Caki2 (cell line): ENCODE measurements at places on chromosomes 12 and 14.

- DNase-seq: no peak
These were observed 31.0 kb upstream of the NPFF start for GRCh38 chr12:53538209-53538689.

DNA sequence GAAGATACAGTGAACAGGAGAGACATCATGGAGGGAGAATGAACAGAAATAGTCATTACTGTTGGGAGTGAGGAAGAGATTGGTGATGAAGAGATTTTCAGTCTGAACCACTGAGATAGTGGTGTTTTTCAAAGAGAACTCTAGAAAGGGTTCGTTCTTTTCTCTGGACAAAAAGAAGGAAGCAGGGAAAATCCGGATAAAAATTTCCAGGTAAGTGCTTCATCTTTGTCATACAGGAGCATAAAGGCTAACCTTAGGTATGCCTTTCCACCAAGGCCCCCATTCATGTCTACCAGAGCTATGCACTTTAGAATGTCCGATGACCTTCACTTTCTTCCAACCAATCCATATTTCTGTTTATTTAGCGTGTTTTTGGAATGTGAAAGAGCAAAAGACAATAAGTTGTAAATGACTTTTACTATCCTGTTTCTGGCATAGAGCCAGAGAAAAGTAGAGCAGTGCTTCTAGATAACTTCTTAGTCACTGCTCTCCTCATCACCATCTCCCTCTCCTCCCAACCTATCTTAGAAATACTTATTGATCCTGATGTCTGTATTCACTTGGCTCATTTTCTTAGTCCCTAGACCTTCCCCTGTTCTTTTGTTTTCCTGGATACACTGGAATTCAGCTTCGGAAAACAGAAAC lies 116.5 kb downstream of the TTC6 start:
- no peak for DNase-seq

- no peak for DNase-seq
These were observed 41.4 kb downstream of the FBXL14 start for GRCh38 chr12:1552911-1553491.

DNA sequence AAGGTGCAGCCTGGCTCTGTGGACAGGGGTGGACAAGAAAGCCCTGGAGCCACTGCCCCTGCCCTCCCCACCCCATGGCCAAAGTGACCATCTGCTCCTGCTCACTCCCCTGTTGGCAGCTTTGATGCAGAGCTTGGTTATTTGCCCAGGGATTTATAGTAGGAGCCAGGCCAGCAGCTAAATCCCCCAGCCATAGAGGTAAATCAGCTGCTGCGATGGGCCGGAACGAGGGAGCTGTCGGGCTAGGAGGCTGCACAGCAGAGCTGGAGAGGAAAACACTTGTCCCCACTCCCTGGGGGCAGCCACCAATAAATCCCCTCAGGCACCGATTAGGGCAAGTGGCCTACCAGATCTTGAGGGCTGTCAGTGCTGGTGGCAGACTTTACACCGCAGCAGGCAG lies 26.0 kb downstream of the SMUG1 start:
- DNase-seq: no peak

DNA sequence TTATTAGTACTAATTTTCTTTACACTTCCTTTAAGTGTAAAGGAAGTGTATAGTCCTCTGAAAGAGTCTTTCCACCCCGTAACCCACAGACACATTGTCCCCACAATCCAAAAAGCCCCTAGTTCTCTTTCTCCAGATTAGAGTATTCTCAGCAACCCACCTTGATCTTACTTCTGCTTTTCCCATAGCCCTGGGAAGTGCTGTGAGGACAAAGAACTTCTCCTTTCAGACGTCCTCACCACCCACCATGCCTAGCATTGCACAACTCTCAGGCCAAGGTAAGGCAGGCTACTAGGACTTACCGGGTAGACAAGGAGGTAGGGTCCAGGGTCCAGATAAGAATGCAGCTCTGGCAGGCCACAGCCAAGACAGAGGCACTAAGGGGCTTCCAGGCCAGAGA lies 7.4 kb downstream of the AAAS start:
- no peak for DNase-seq

- no peak for DNase-seq
These were observed 337.7 kb downstream of the IPO8 start for GRCh38 chr12:30357766-30358490.

- peak; percentile 6 for DNase-seq
These were observed 63.8 kb upstream of the SSTR1 start for GRCh38 chr14:38143659-38144505.

GRCh38 chr14:87896393-87897380 lies 96.3 kb downstream of the GALC start:
- peak; percentile 21 for DNase-seq

GRCh38 chr14:73768107-73768506 lies 53.9 kb upstream of the PNMA1 start:
- DNase-seq: no peak

GRCh38 chr14:40280652-40281051 lies 848.4 kb upstream of the FBXO33 start:
- no peak for DNase-seq

- no peak for DNase-seq
These were observed 216 bp downstream of the IKBIP start for GRCh38 chr12:98644433-98644711.

- no peak for DNase-seq
These were observed 177.0 kb upstream of the VASH1 start for GRCh38 chr14:76584271-76584702.

DNA sequence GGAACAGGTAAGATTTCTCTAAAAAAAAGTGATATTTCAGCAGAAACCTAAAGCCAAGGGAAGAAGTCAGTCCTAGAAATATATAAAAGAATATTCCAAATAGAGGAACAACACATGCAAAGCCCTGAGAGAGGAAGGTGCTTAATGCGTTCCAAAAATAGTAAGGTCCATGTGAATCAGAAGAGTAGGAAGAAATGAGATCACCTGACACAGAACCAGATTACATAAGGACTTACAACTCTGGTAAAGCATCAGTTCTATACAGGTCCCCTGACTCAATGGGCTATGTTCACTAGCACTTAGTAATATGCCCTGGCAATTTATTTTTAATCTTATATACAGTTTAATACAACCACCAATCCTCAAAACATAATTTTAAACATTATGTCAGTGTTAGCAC lies 30.0 kb downstream of the SENP1 start:
- DNase-seq: no peak

- DNase-seq: no peak
These were observed 1.0 kb downstream of the SMARCC2 start for GRCh38 chr12:56188131-56188777.

DNA sequence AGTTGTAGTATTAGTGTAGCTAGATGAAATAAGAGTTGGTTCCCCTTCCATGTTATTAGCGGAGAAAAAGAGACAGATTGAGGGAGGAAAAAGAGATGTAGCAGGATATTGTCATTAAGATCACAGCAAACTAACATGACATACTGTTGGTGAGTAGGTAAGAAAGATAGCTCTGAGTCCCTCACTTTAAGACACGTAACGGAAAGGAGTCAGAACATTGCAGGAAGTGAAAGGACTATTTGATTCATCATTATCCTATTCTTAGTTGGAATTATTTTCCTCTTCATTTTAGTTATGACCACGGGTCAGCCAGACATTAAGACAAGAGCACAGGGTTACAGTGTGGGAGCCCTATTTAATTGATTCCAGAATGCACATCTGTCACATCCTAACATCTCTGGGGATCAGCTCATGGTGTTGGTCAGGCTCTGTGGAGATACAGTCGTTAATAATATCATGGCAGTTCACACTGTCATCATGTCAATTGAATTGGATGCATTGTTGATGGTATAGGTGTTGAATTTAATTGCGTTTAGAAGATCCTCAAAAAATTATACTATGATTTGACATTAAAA lies 55.0 kb downstream of the TMX1 start:
- DNase-seq: no peak

GRCh38 chr12:108832730-108833354 lies 24.5 kb downstream of the SSH1 start:
- DNase-seq: peak; percentile 40

DNA sequence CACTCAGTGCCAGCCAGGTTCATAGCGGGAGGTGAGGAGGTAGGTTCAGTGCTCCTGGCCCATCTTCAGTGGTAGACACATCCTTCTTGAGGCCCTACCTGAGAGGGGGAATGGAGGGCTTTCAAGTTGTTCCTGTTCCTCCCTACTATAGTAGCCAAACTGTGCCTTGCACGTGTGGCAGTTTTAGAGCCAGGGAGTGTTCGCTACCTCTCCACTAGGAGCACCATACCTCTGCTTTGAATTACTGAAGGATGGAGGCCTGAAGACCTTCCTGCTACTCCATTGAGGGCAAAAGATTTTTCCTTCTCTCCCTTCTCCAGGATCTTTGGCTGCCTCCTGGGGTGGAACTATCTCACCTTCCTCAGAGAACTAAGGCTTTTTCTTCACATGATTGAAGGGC lies 5.9 kb upstream of the ALG10 start:
- DNase-seq: no peak

- no peak for DNase-seq
These were observed 243.1 kb upstream of the FOXN3 start for GRCh38 chr14:89660166-89660565.

- no peak for DNase-seq
These were observed 78.9 kb downstream of the FOXN4 start for GRCh38 chr12:109230193-109230592.

GRCh38 chr12:28027947-28028724 lies 55.6 kb upstream of the PTHLH start:
- DNase-seq: no peak

DNA sequence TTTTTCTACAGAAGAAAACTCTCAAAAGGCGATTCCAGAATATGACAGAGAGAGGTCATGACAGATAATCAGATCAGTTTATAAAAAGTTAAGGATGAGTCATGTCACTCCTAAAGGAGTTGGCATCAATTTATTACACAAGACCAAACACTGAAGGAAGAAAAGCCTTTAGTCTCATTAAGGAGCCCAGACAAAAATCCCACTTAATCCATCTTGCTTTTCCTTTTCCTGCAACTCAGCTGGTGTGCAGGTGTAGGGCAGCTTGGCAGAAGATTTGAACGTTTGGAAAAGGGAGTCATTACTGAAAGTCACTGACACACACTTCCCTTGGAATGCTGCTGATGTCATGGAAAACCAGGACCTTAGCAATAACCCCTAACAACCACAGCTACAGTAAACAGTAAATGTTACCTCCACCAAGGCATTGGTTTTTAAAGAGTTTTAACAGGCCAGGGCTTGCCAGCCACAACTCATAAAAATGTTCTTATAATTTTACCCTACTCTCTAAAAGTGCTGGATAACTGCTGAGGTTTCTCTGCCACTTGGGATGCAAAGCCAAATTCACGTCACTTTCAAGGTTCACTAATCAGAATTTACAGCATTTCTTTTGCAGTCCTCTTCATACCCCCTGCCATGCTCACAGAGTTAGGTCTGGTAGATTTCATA lies 320.6 kb downstream of the RAD51B start:
- DNase-seq: peak; percentile 96

- no peak for DNase-seq
These were observed 378.9 kb downstream of the TMTC2 start for GRCh38 chr12:83065562-83065961.

DNA sequence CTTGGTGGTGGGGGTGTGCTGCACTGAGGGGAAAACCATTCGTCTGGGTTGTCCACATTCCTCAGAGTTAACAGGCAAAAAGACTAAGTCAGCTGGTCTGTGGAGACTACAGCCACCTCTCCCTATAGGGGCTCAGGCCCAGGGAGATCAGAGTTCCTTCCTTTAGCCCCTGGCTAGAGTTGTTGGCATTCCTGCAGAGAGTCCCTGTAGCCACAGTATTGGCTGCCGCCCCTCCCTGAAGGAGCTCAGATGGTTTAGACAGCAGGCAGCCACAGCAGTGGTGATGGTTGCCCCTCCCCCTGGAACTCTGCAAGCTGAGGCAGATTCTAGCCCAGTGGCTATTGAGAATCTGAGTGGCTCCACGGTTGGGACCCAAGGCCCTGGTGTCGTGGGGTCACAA lies 1072.5 kb upstream of the ATXN7L3B start:
- no peak for DNase-seq

GRCh38 chr12:96238336-96239047 lies 44.3 kb downstream of the ELK3 start:
- DNase-seq: no peak

DNA sequence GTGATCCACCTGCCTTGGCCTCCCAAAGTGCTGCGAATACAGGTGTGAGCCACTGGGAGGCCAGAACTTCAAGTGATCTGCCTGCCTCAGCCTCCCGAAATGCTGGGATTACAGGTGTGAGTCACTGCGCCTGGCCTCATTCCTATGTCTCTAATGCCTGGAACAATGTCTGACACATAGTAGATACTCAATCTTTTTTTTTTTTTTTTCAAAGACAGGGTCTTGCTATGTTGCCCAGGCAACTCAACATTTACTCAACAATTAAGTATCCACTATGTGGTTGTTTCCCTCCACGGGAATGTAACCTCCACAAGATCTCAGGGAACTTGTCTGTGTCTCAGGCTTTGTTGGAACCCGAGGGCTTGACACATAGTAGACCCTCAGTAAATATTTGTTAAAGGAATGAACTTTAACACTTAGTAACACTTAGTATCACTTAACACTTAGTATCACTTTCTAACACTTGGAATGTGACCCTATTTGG lies 3.0 kb upstream of the TMEM120B start:
- DNase-seq: peak; percentile 77

DNA sequence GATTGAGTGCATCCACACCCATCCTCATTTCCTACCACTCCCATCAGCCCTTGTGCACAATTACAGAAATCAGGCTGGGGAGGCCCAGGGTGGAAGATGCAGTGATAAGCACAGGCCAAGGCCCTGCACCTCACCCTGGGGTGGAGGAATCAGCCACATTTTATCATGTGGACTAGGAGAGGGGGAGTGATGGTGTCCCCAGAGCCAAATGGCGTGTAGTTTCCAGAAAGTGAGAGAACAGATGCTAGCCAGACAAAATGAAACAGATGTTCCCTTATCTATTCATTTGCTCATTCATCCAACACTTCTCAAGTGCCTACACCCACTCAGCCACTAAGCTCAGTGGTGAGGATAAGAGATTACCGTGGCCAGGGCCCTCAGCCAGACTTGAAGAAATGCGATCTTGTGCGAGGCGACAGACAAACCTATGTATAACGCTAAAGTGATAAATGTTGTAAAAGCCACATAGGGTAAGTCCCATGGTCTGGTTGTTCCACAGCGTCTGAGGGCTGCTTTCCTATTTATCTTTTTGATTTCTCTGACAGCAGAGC lies 93.6 kb downstream of the STAB2 start:
- DNase-seq: no peak

DNA sequence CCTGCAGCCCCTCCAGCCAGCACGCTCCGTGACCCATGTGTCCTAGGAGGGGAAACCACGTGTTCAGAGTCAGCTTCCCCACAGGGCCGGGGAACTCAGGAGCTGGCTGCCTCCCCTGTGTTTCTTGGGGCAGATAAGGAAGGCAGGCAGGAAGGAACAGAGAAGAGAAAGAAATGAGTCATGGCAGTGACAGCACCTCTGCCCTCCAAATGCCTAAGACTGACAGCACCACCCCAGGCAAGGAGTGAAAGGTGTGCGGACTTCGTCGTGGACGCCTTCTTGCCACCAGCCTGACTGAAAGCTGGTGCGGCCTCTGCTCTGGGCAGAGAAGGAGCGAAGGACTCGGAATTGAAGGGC lies 167.0 kb upstream of the FKBP4 start:
- DNase-seq: no peak

- peak; percentile 22 for DNase-seq
These were observed 58.8 kb upstream of the GPR68 start for GRCh38 chr14:91303091-91303923.

GRCh38 chr14:55142466-55142865 lies 13.4 kb downstream of the LGALS3 start:
- DNase-seq: no peak

- DNase-seq: no peak
These were observed 94.1 kb downstream of the NINJ2 start for GRCh38 chr12:569091-569676.

GRCh38 chr14:75849300-75849895 lies 132.4 kb downstream of the TGFB3 start:
- no peak for DNase-seq
